NCI-H2081 (cell line): ENCODE measurements at places on chromosomes 1 and 21.

DNA sequence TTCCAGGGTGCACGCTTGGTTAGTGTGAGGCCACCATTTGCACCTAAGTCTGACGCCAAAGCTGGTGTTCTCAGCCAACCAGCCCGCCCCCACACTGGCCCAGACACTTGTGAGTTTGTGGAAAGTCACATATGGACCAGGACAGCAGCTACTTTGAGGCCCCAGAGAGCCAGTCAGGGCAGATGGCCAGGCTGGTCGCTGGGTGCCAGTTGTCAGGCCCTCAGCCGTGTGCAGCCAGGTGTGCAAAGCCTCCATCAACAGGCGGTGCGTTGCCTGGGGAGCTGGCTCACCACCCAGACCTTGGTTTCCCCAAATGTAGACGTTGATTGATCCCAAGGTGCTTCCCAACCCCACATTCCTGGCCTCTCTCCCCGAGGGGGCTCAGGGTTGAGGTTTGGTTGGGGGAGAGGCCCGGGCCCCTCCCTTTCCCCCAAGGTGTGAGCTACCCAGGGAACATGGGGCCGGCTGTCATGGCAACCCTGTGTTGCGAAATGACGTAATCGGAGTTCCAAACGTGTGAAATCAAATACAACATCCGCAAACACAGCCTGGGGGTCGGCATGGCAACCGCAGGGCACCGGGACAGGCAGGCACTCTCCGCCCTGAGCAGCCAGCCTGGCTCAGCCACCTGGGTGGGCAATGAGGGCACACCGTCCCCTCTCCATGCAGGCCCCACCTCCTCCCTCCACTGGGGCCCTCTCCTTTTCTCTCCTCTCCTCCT is 42.2 kb upstream of the WNT4 start:
- DNase-seq, result peak; percentile 95

DNA sequence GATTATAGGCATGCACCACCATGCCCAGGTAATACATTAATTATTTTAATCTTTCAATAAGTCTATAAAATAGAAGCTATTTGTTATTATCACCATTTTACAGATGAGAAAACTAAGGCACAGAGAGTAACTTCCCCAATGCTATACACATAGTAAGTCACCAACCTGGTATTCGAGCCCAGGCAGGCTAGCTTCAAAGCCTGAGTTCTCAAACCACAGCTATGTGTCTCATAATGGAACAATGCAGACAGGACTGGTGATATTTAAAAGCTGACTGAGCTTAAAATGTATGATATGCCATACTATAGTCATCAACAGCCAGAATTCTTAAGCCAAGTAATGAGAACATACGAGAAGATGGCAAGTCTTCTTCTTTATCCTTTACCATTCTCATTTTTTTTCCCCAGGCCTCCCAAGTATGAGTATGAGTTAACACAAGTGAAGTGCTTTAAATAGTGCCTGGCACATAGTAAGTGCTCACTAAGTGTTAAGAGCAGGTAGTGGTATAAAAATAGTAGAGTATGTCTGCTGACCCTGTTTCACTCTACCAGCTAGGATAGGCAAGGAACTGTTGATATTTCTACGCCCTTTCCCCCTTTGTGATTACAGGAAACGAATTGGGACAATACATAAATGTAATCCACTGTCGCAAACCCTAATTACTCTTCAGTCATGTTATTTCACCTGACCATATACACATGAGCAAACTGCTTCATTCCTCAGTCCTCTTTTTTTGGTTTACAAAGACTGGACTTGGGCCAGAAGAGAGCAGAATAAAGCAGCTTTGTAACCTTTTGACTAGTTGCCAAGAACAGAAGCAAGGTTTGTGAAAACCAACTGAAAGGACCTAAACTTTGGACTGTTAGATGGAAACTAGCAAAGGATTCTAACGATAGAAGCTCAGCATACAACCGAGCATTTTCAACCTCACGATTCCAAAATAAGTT is 9.5 kb downstream of the EYA3 start:
- DNase-seq, result no peak

DNA sequence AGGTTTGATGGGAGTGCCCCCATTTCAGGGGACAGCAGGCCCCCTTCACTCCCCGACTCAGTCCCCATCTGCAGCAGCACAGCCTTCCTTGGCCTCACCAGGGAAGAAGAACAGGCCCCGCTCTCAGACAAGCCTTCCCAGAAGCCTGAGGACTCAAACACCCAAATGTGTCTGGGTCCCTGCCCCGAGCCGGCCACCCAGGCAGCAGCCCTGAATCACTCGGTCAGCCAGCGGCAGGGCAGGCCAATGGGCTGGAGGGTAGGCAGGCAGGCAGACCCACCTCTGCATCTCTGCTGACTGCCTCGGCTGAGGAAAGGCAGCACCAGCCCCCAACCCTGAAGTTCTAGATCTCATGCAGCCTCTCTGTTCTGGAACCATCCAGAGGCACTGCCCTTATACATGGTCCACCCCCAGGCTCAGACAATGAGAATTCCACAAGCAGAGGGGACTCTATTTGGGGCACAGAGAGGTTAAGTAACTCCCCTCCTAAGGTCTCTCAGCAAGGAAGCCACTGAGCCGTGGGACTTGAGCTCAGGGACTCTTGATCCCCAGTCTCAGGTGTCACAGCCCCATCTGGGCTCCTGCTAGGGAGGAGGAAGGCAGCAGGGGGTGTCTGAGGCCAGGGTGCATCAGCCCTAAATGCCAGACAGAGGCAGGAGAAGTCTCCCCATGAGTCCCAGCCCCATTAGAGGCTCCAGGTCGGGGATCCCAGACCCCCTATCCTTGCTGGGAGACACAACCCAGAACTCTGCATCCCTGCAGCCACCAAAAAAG is 33.2 kb upstream of the RUNX3 start:
- no peak for DNase-seq

- DNase-seq, result no peak
Observed at GRCh38 chr1:235105051-235106043, 23.3 kb downstream of the TOMM20 start.
